ENCODE measurements at places on chromosomes 6 and 20. TPM values are rescaled to one million over a fixed set of nuclear protein-coding genes. Genes with fewer than 3 reads are reported as not detected.

GRCh38 chr6:125019918-125020317, 57.7 kb downstream of the RNF217 start:
- no peak for DNase-seq

DNA sequence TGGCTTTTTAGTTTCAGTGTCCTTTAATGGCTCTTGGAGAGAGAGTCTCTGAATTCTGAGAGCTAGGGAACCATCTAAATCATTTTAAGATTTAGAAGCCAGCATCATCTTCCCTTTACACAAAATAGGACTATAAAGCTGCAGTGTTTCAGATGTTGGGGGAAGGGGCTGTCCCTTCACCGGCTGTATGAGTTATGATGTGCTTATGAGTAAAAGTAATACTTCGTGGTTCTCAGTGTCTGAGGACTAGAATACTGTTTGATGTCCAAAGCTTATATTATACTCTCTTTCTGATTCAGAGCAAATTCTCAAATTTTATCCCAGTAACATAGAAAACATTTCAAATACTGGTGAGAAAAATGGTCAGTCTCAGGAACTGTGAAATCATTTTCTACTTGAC, 63.5 kb upstream of the FAM8A1 start:
- DNase-seq, result no peak

- no peak for DNase-seq
Observed at GRCh38 chr6:167397712-167398111, 72.8 kb downstream of the TTLL2 start.

Gene OR10C1
- total RNA-seq, result not detected

Gene ACTL10
- 4.8 TPM for total RNA-seq

Gene RSPH9
- 0.58 TPM for total RNA-seq

Gene ADGRF1
- total RNA-seq, result 10.4 TPM

Data from mucosa of gallbladder (tissue), 1 donor.